ENCODE measurements at places on chromosomes 6 and 20.

GRCh38 chr20:14883324-14883723 lies 545.9 kb upstream of the FLRT3 start:
- no peak for DNase-seq

- DNase-seq, result peak; percentile 55
Measured at GRCh38 chr6:31901415-31901952, 402 bp downstream of the ZBTB12 start.

GRCh38 chr6:45946352-45946751 lies 69.3 kb downstream of the CLIC5 start:
- peak; percentile 89 for DNase-seq

- DNase-seq, result no peak
Measured at GRCh38 chr20:45069261-45069660, 31.7 kb downstream of the KCNS1 start.

GRCh38 chr6:133207754-133208153 lies 33.4 kb upstream of the EYA4 start:
- no peak for DNase-seq

DNA sequence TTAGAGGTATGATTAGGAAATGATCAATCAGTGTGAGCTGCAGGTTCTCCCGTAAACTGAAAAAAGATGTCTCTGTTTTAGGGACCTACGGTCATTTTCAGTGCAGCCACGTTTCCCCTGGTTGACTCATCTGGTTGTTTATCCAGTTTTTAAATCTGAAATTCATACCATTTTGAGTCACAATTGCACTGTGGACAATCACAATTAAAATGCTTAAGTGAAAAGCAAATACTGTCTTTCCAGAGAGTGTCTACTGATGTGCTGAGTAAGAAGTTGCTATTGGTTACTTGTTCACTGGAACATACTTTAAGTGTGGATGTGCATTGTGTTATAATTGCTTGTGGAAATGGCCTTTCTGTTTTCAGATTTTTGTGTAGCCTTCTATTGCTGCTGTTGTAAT lies 305.1 kb upstream of the SASH1 start:
- DNase-seq, result no peak

DNA sequence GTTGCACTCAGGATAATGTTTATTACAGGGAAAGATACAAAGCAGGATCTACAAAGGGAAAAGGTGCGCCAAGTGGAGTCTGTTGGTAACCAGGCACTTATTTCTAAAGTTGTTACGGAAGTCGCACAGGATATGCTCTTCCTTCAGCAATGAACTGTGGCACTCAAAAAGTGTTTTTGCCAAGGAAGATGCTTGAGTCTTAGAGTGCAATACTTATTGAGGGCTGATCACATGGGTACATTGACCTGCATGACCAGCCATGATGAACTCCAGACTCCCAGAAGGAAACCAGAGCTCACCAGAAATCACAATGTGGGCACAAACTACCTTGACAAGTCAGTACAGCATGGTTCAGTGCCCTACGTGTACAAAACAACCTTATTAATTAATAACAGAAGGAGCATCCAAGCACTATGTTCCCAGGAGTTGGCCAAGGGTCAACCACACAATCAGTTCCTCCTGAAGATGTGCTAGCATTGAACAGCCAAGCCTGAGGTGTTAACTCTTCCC lies 270.7 kb upstream of the TFAP2D start:
- DNase-seq, result no peak

DNA sequence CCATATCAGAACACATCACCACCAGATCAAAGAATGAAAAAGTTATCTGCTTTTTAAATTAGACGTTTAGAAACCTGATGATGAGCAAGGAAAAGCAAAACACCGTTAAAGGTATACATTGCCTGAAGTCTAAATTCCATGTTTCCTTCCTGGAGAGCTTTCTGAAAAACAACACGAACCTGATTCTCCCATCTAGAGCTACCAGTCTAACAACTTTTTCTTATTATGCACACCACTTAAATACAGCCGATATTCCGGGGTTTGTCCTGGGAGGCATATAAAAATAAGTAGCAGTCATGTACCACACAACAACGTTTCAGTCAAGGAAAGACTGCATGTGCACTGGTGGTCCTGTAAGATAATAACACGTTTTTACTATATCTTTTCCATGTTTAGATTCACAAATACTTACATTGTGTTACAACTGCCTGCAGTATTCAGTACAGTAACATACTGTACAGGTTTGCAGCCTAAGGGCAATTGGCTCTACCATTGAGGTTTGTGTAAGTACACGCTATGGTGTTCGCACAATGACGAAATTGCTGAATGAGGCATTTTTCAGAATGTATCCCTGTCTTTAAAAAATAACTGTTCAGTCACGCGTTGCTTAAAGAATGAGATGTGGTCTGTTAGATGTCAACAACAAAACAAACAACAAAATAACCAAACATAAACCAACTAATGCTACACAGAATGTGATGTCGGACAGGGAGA lies 19.1 kb upstream of the LYRM2 start:
- no peak for DNase-seq

GRCh38 chr6:78615430-78615904 lies 251.9 kb upstream of the IRAK1BP1 start:
- peak; percentile 20 for DNase-seq

- DNase-seq, result no peak
Measured at GRCh38 chr6:17280138-17280537, 1.0 kb upstream of the RBM24 start.
